ENCODE measurements at places on chromosomes 5 and 9.

GRCh38 chr5:61311836-61312808 is 19.9 kb upstream of the ZSWIM6 start:
- no peak for DNase-seq

- DNase-seq, result no peak
Observed at GRCh38 chr5:21574961-21575360, 1278.2 kb downstream of the CDH12 start.

- DNase-seq, result no peak
Observed at GRCh38 chr5:177996660-177997318, 747 bp upstream of the PROP1 start.

DNA sequence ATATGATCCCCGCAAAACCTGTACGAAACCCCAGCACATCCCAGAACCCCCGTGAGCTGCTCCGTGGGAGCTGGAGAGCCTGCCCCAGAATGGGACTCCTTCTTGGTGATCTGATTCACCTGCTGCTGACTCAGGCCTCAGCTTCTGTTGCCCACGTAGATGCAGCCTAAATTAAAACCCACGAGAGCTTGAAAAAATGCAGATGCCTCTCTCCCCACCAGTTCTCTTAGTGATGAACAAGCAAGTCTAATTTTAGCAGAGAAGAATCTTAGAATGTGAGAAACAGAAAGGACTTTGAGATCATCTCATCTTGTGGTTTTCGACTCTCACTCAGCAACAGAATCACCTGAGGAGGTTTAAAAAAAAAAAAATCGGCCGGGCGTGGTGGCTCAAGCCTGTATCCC is 57.6 kb downstream of the TMOD1 start:
- no peak for DNase-seq

- no peak for DNase-seq
Observed at GRCh38 chr9:136231478-136232297, 13.9 kb downstream of the QSOX2 start.

GRCh38 chr5:174317256-174317894 is 271.9 kb downstream of the NSG2 start:
- no peak for DNase-seq

- no peak for DNase-seq
Observed at GRCh38 chr5:69502767-69503488, 10.3 kb downstream of the OCLN start.

GRCh38 chr9:98886691-98887229 is 56.9 kb upstream of the COL15A1 start:
- no peak for DNase-seq

DNA sequence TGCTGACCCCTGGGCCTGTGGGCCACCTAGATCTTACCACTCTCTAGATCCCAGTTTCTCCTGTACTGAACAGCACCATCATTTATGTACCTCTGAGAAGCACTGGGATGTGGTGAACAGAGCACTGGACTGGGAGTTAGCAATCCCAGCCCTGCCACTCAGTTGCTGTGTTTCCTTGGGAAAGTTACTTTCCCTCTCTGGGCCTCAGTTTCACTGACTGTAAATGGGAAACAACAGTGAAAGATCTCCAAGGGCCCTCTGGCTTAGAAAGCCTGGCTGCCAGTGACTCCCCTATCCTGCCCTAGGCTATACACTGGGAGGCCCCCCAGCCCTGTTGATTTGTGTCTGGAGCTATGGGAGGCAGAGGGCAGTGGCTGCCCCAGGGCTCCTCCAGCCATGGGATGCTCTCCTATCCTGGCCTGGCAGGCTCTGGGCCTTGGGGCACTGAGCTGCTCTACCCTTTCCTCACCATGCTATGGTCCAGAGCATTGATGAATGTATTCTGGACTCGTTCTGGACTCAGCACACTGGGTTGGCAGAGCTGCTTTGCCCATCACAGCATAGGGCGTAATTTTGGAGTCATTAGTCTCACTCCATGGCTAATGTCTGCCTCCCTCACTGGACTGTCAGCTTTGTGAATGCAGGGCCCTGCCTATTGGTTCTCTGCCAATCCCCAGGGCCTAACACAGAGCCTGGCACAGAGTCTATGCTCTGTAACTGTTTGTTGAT is 99.3 kb downstream of the RGS3 start:
- DNase-seq, result no peak

GRCh38 chr5:13909271-13909670 is 35.2 kb downstream of the DNAH5 start:
- DNase-seq, result no peak

DNA sequence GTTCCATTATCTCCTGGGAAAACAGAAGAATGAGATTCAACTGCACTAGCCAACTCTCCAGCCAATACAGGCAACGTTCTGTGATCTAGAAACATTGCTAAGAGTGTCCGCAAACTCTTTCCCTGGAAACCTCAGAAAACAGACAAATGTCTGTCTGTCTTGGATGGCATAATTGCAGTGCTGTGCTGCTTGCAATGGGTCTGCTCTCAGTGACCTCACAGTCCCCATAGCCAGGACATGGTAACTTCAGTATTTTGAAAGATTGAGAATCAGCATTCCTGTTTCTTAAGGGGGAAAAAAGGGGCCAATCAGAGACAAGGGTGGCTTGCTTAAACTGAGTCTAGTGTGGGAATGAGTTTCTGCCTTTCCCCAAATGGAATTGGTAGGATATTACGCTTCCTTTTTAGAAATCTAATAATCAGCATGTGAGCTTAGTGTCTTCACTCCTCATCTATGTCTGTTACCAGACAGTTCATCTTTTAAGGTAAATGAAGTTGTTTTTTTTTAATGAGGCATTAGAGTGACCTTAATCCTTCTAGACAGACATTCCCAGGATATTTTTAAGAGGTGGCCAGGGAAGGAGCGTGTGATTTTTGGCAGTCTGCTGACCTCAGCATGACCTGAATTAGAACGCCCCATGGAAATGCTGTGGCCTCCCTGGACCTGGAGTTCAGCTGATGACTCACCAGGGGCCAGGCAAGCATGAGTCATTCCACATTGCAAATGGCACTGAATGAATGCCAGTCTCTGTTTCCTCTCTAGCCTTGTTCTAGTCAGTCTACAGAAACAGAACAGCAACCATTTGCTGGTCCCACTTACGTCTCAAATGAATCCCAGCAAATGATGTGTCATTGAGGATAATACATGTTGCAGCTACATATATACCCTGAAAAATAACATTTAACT is 210.2 kb upstream of the ACTBL2 start:
- DNase-seq, result no peak

GRCh38 chr9:88737876-88738275 is 202.9 kb downstream of the NXNL2 start:
- no peak for DNase-seq

DNA sequence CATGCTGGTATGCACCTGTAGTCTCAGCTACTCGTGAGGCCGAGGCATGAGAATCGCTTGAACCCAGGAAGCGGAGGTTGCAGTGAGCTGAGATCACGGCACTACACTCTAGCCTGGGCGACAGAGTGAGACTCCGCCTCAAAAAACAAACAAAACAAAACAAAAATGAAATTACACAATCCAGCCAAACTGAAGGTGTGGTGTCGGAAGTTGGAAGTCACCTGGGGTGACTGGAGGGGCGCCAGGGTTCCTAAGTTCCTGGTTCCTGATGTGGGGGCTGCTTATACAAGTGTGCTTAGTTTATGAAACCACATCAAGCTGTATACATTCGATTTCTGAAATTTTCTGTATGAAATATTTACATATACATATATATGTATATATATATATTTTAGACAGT is 3.7 kb upstream of the DOLPP1 start:
- DNase-seq, result no peak

- DNase-seq, result no peak
Observed at GRCh38 chr5:74156728-74157383, 483.7 kb downstream of the ENC1 start.

GRCh38 chr5:41856644-41857491 is 13.4 kb downstream of the OXCT1 start:
- peak; percentile 19 for DNase-seq

DNA sequence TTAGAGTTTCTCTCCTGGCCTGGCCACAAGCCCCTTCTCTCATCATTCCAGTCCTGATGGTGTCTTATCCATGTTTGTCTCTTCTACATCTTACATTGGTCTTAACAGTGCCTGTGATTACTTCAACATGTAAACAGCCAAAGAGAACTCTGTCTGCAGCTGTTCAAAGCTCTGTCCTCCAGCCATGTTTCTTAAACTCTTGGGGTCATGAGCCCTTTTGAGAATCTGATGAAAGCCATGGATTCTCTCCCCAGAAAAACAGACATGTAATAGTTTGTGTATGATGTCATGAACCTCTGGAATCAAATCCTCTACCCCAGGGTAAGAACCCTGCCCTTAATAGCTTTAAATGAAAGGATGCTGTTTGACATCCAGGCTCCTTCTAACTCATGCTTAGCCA is 30.1 kb downstream of the MAMDC2 start:
- no peak for DNase-seq

DNA sequence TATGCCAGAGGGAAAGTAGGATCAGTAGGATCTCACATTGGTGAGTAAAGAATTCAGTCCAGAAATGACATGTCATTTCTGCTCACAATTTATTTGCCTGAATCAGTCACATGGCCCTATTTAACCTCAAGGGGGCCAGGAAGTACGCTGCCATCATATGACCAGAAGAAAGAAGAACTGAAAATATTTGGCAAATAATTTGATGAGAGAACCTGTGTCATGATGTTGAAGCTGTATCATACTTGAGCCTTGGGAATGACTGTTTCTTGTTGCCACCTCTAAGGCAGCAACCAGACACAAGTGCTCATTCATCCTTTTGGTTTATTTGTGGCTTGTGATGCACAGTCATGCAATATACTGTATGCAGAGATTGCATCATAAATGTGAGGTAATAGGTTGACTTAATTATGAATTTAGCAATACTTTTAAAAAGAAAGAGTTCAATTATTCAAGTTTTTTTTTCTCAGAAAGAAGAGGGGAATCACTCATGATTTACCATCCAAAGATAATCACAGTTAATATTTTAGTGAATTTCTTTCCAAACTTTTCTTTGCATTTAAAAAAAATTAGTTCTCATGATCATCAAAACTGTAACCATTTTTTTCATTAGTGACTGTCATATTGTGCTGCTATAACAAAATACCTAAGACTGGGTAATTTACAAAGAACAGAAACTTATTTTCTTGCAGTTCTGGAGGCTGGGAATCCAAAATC is 8.2 kb upstream of the ZFYVE16 start:
- DNase-seq, result no peak

GRCh38 chr9:14379280-14379679 is 65.3 kb upstream of the NFIB start:
- DNase-seq, result no peak

- no peak for DNase-seq
Observed at GRCh38 chr9:35923927-35924763, 14.9 kb downstream of the SPAAR start.

DNA sequence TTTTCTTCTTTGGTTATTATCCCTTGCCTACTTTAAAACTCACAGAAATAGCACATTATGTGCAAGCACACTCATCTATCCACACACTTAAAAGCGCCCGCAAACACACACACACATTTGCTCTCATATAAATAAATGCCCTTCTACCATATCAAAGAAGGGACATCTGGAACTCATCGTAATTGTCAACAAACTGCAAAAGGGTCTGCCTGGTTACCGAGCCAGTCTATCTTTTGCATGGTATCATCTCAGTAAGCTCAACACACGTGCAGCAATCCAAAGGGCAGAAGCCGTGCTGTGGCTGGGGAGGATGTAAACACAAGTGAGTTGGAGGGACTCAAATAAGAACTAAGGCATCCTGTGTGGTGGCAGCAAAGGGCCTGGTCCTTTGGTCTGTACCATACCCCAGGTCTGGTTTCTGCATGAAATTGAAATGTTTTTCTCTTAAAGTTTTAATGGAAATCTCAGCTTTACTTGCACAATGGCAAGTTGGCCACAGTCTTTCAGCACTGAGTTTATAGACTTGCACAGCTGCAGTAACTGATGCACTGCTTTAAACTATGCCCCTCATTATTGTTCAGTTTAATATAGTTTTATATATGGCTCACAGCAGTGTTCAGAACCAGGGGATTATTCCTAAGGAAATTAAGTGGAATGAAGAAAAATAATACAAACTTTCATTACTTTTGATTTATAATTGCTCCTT is 331.0 kb downstream of the ADAMTS6 start:
- no peak for DNase-seq

DNA sequence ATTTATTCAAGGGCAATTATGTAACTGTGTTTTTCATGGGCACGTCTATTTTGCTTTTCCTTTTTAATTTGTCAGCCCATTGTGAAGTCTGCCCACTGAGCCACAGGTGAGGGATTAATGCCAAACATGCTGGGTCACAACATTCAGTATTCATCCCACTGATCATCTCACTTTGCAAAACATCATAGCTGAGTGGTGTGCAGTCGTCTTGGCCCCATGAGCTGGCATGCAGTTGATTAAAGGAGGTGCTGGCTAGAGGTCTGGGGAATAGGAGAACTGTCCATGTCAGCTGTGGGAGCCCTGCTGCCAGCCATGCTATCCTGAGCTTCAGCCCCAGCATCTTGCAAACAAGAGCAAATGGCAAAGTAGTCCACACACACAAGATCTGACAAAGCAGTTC is 11.7 kb upstream of the ESM1 start:
- no peak for DNase-seq

DNA sequence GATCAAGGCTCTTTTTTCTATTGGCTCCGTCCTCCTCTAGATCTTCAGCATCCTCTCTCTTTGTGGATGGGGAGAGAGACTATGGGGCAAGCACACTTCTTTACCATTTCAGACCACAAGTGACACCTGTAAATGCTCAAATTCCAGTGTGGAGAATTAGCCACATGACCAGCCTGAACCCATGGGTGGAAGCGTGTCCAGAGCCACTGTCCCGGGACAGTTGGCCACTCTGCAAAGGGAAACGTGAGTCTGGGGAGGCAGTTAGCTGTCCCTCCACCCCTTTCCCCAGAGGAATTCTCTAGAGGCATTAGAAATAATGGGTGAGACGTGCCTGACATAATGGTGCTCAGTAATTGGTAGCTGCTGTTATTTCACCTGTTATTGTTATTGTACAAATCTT is 40.9 kb downstream of the AMBP start:
- DNase-seq, result no peak

DNA sequence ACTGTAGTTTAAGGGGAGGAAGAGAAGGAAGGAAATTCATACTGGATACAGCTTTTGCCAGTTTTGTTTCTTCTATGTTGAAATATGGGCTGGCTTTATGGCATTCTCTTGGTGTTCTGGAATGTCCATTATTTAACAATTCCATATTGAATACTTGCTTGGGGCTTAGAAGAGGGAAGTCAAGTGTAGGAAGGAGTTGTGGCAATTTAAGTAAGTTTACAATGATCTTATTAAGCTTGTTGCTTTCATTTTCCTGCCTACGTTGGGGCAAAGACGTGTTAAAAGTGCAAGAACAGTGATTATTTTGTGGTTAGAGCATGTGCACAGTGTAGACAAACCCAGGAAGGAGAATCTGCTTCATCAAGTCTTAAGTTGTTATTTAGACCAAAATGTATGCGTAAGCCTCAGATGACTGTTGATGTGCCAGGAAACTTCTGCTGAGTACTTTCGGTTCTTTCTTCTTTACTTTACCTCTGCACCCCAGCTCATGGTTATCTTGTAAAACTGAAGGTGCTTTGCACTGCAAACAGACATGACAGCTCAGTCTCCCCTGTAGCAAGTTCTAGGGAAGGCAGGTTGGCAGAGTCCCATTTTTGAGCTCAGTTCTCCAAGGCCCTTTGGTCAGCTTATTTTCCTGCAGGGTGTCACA is 75.8 kb downstream of the F2RL2 start:
- DNase-seq, result no peak

GRCh38 chr9:93580654-93581380 is 4.4 kb downstream of the PHF2 start:
- DNase-seq, result no peak

All from stimulated activated CD8-positive, alpha-beta memory T cell treated with anti-CD3 and anti-CD28 coated beads, Interleukin-7, amount 100 ng/mL, for 1 hour (primary cell).